ENCODE measurements at places on chromosomes 7 and 10.

DNA sequence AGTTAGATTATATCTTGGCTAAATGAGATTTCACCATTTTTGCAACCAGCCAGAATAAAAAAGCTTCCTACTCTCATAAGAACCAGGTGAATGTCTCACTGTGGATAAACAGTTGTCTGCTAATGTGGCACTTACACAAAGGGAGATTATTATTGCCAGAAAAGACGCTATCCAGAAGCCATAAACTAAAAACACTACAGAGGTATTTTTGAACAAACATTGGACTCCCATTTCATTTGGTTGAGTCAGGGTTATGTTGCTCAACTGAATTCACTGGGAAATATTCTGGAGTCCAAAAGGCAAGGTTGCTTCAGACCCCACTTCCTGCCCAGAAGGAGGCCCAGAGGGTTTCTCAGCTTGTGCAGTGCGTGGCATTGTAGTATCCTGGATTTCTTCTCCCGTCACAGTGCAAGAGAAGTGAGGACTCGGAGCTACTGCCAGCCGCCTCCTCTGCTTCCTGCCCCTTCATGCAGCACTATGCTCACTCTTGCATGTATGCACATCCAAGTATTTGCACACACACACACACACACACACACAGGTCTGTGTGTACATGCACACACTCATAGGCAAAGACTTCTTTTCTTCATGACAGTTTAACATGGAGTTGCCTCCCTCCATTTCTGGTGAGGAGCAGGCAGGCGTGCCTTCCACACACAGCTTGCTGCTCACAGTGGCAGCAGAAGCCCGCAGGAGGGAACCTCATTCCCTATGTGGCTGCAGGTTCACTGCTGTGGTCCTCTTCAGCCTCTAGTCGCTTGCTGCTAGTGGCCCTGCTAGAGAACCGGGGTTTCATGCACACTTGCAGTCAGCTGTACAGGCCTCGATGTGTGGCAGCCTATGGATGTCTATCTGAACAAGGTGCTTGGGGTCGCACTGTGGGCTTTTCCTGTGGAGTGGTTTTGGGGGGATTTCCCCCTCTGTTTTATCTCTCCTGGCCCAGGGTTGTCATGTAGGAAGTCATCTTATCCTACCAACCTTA lies 10.1 kb downstream of the DENND10 start:
- DNase-seq, result no peak

GRCh38 chr7:92560602-92561001 lies 29.6 kb downstream of the FAM133B start:
- DNase-seq, result no peak

DNA sequence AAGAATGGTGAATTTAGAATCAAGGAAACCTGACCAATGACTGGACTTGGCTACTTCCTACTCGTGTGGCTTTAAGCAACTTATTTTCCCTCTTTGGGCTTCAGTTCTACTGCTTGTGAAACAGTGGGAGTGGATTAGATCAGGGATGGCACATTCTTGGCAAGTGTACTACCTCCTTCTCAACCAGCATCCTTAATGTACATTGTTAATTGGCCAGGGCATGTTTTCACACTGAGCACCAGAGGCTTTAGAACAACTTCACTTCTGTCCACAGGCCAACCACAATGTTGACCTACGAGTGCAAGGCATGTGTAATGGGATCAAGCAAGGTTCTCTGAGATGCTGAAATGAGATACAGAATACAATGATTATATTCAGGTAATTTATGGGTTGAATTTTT lies 315.3 kb downstream of the ADRA2A start:
- DNase-seq, result no peak

- no peak for DNase-seq
Measured at GRCh38 chr7:133349101-133349500, 96.2 kb downstream of the EXOC4 start.

- no peak for DNase-seq
Measured at GRCh38 chr10:124734311-124735166, 9.6 kb downstream of the FAM53B start.

GRCh38 chr10:113480081-113480360 lies 72.8 kb upstream of the HABP2 start:
- no peak for DNase-seq

DNA sequence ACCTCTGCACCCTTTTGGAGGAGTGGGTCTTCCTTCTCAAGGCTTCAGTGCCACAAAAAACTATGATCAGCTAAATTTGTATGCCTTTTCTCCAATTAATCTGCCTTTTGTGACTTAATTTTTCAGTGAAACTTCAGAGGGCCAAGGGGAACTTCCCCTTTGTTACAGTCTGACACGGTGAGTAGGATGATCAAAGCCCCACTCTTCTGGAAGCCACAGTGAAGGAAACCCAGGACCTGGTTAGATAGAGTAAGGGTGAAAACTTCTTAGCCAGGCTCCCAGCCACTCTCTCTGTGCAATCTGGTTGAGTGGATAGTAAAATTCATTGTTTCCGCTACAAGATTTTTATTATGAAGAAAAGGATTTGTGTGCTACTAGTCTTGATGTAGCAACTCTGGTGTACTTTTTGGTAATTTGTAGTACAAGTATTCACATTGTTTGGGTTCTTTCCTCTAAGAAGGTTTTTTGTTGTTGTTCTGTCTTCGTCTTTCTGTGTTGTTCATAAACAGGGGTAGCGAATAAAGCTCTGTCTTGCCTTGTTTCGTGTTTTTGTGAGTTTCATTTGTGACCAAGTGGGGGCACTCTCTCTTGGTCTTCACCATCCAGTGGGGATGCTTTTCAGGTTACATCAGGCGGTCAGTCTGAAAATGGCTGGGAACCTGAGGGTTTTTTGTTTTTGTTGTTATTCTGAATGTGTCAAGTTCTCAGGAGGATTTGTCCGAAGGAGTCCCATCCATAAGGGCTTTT lies 268.5 kb upstream of the NPSR1 start:
- DNase-seq, result no peak

- no peak for DNase-seq
Measured at GRCh38 chr7:101819913-101820522, 2.6 kb downstream of the CUX1 start.

All from NCI-H1436 treated with DMSO at 0.1 percent for 48 hours (cell line).